ENCODE measurements at places on chromosomes 16 and 17.

DNA sequence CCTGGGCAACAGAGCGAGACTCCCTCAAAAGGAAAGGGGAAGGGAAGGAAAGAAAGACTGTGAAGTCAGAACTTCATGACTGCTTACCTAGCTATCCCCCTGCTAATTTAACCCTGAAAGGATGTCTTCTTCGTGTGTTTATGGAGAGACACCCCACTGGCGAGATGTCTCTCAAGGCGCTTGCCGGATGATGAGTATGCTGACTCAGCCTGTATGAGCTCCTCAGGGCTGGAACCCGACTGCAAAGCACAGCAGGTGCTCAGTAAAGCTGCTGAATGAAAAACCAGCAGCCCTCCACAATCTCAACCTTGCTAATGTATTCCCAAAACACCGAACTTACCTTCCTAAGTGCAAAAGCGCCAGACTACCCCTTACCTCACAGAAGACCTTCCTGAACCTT, 2.3 kb downstream of the ANKFY1 start:
- no peak for DNase-seq

DNA sequence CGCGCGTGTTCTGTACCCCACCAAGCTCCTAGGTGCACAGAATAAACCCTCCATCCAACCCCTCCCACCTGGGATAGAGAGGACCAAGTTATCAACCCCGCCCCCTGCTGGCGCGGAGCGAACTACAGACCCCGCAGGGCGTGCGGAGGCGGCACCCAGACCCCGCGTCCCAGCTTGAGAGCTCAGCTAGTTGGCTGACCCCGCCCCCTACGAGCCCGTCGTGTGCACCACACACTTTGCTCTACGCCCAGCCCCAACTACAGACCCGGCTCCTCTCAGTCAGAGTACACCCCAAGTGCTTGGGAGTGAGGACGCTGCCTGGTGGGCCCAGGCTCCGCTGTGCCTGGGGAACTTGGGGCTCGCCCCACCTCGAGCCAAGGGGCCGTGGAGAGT, 1.5 kb downstream of the GRIN2A start:
- no peak for DNase-seq

GRCh38 chr16:69918241-69918640, 32.9 kb upstream of the CLEC18A start:
- DNase-seq: no peak

- DNase-seq: no peak
Measured at GRCh38 chr17:35299135-35299534, 56.3 kb downstream of the SLFN5 start.

DNA sequence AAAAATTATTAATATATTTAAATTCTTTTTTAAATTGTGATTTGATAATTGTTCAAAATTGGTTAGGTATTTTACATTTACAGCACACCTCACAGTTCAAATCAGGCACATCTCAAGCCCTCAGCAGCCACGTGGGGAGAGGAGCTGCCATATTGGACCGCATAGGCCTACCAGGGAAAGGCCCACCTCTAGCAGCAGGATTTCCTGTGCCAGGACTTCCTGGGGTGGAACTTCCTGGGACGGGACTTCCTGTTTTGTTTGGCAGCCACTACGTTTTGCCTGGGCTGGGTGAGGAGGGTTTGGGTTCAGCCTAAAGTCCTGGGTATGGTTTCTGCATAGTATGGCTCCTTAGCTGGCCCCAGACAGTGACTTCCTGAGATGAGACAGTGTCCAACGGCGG, 298.5 kb upstream of the FOXF1 start:
- DNase-seq: no peak

All from NCI-H1105 (cell line).